HuH-7 (cell line): ENCODE measurements at places on chromosomes 16 and 17.

DNA sequence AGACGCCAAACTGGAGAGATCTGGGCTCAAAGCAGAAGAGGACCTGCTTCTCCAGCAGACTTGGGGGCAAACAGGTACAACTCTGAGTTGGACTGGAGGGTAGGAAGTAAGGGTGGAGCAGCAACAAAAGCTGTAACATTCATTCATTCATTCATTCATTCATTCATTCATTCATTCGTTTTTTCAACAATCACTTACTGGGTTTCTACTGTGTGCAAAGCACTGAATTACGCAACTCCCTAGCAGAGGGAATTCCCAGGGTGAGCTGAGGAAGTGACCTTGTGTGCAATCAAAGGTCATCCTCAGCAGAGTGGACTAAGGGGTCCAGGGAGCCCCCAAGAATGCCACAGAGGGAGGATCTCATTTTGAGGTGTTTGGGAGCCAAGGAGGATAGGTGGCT lies 231.1 kb upstream of the SDK2 start:
- DNase-seq: peak; percentile 26

GRCh38 chr17:4342535-4342934 lies 23.9 kb downstream of the UBE2G1 start:
- DNase-seq: no peak

DNA sequence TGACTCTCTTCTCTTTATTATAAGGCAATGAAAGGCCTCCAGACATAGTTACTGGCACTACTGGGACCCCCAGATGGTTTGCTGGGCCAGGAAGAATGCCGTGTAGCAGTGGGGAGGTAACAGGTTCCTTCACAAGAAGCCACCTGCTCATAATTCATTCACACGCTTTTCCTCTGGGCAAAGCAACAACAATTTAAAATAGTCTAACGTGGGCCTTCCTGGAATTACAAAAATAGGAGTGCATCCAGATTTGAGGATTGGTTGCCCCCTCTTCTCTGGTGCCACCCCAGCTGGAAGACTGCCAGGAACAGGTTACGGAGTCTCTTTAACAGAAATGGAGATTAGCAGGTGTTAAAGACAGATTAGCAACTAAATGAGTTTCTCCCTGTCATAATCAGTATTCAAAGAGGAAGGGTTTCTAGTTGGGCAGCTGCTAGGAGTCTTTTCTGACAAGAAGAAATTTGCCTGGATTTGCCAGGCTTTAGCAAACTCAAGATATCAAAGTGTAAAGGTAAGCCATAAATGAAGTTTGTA lies 409.6 kb downstream of the NPIPA8 start:
- DNase-seq: no peak

GRCh38 chr17:6496640-6497441 lies 52.6 kb downstream of the PIMREG start:
- no peak for DNase-seq

GRCh38 chr17:44024853-44025252 lies 10.1 kb upstream of the TMEM101 start:
- no peak for DNase-seq

GRCh38 chr16:56874800-56875199 lies 9.8 kb downstream of the SLC12A3 start:
- DNase-seq: no peak

DNA sequence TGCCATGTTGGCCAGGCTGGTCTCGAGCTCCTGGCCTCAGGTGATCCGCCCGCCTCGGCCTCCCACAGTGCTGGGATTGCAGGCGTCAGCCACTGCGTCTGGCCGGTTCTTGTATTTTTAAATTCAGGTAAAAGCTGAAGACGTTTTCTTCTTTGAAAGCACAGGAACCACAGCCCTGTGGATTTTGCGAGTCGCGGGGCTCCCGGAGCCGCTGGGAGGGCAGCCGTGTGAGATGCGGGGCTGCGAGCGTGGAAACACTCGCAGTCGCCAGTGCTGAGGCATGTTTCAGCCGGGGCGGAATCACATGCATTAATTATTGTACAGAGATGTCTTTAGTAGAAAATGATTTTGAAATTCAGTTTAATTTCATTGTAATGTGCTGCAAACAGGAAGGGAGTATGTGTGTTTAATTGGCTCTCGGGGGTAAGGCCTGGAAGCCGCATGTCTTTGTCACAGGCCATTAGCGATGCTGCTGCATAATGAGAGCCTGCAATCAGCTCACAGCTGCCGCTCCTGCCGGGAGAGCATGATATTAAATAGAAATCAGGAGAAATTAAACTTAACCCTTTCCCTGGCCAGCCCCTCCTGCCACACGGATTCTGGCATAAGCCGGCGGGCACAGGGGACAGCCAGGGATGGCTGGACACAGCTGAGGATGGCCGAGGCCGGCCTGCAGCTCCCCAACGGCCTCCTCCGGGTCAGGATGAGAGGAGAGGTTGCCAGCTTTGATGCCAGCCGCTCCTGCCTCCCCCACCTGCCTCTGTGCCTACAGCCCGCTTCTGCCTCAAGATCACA lies 35.4 kb upstream of the CDH15 start:
- no peak for DNase-seq

GRCh38 chr16:46871597-46871996 lies 12.6 kb upstream of the GPT2 start:
- DNase-seq: no peak

- DNase-seq: no peak
Observed at GRCh38 chr16:59164461-59164860, 430.3 kb upstream of the GOT2 start.

- no peak for DNase-seq
Observed at GRCh38 chr16:10552998-10553491, 27.4 kb downstream of the EMP2 start.
